Activated CD4-positive, alpha-beta T cell treated with anti-CD3 and anti-CD28 coated beads for 4 hours (primary cell): ENCODE measurements at places on chromosomes 12 and 14.
A peak's percentile ranks its signal among the peaks of the same experiment; 100 is the strongest.

DNA sequence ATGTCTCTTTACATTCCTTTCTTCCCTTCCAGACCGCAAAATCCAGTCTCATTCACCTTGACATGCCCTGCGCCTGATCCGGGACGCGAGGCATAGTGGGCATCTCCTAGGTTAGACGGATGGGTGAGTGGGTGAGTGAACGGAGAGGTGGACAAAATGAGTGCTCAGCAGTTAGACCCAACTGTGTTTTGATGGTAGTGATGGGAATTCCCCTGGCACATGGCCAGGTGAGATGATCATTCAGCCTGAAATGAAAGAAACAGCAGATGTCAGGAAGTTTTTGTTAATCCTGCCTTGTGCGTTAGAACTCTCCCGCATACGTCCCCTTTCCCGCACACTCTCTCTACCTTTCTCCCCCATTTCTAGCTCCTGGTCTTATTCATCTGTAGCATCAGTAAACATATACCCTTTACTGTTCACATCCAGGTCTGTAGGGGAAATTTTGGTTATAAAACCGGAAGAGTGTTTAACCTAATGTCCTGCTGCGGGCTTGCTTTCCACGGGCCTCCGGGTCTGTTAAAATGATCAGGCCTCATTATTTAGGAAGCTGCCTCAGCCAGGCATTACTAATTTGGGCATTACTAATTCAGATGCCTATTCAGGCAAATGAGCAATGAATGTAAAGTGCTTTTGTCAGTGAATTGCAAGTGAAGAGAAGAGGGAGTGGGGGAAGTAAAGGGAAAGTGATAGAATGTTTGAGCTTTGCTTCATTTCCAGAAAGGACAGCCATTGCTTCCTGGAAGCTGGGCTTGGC is 172.8 kb downstream of the ETV6 start:
- peak; percentile 63 for DNase-seq

DNA sequence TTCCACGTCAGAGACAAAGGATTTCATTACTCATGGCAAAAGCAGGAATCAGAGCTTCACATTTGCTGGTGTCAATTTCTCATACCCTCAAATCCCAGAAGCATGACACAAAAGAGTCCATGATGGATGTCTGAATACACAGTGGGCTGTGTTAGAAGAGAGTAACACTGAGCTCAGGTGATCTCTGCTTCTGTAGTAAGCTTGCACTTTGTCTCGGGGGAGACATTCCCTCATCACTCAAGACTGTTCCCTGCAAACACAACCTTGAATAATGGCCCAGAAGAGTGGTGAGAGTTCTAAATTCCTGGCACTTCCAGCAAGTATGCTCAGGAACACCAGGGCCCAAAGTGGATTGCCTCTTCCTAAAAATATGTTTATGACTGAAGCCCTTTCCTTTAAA is 1787.2 kb upstream of the SEL1L start:
- DNase-seq, result no peak

DNA sequence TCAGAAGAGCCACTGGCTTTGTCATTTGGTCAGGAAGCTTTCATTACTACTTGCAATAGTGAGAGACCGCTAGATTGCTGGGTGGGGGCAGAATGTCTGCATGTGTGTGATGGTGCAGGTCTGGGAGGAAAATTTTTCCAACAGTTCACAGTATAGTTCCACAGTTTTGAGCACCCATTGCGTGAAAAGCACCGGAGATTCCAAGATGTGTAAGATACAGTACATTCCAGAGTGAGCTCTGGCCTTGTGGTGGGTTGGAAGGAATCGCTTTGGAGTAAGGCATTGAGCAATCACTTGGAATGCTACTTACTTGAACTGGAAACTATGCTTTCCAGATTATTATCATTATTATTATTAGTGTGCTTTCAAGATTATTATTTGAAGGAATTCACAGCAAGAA is 47.6 kb upstream of the FRMD6 start:
- no peak for DNase-seq

DNA sequence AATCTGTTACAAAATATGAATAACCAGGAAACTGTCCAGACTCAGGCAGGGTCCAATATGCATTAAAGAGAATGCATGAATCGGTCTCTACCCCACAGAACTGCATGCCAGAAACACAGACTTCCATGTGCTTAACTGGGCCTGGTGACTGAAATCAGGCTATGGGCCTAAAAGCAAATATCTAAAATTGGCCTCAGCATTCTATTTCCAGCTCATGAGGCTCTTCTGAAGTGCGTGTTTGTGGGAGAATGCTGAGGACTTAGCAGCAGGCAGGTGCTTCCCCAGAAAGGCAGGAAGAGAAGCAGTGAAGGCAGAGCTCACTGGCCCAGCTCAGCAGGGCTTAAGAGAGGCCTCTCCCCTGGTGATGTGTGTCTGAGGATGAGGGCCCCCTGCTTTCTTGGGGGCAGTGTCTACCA is 48.5 kb downstream of the ADGRD1 start:
- no peak for DNase-seq

GRCh38 chr14:91872011-91872501 is 4.7 kb upstream of the TC2N start:
- peak; percentile 58 for DNase-seq

GRCh38 chr12:131525795-131526508 is 184.9 kb upstream of the SFSWAP start:
- DNase-seq, result no peak

DNA sequence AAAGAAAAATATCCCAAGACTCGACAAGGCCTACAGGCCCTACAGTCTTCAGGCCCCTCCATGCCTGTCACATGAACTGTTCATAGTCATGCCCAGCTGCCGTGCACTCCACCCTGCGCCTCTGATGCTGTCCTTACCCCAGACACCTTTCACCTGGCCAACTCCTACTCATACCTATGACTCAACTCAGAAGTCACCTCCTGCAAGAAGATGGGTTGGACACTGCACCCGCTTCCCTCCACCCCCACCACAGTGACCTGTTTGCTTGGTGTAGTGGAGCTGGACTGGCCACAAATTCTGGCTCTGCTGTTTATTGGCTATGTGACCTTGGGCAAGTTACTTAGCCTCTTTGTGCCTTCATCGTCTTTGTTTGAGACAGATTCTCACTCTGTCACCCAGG is 56.2 kb downstream of the PHETA1 start:
- DNase-seq, result no peak

DNA sequence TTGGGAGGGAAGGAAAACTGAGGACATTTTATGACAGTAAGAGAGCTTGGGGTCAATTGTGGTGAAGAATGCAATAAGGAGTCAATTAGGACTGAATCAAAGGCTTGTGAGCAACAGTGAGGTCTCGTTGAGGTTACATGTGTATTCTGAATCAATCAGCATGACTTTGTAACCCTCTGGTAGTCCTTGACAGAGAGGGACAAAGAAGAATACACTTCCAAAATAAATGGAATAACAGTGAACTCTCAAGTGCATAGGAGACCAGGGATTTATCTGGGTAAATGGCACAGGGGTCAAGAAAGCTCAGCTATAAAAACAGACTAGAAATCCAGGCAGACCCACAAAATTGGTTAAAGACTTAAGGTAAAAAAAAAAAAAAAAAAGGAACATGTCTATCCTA is 85.1 kb upstream of the NAV3 start:
- DNase-seq, result no peak

GRCh38 chr12:128402486-128403243 is 135.7 kb downstream of the TMEM132C start:
- no peak for DNase-seq

DNA sequence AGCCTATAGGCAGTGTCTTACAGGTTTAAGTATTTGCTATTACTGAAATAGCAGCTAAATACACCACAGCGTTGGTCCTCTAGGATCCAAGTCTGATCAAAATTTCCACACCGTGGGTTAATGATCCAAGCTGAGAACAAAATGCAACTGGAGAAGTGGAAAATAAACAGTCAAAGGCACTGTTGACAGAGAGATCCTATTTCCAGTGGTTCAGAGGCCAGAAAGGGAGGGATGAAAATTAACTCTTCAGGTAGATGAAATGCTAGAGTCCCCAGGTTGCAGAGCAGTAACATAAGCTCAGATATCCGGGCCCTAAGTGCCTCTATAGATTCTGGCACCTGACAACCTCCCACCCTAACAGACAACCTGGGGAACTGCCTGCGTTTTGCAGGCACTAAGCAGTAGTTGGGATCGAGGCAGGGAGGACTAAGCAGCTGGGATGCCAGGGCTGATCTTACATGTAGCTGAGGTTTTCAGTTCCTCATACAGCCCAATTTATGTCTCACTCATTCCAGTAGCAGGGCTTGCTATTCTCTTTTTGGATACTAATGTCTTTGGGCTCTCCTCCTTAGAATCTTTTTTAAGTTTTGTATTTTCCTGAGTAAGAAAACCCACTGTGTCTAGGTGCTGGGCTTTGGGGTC is 42.7 kb upstream of the CRACR2A start:
- no peak for DNase-seq

DNA sequence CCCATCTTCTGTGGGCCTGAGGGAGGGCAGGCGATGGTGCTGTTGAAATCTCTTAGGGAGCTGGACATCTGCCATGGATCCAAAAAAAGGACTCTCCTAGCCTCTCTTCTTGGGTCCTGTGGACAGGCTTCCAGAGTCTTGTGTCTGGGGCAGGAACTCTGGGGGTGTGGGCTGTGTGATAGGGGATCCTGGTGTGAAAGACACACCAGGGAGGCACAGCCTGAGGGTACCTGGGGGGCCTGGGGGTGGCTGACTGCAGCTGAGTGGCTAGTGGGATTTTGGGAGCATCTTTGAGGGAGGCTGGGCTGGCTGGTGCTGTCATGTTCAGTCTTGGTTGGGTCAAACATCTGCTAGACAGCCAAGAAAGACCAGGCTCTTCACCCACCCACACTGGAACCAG is 1.8 kb upstream of the KRT83 start:
- no peak for DNase-seq

- no peak for DNase-seq
Measured at GRCh38 chr12:18719922-18720510, 17.8 kb downstream of the PLCZ1 start.

DNA sequence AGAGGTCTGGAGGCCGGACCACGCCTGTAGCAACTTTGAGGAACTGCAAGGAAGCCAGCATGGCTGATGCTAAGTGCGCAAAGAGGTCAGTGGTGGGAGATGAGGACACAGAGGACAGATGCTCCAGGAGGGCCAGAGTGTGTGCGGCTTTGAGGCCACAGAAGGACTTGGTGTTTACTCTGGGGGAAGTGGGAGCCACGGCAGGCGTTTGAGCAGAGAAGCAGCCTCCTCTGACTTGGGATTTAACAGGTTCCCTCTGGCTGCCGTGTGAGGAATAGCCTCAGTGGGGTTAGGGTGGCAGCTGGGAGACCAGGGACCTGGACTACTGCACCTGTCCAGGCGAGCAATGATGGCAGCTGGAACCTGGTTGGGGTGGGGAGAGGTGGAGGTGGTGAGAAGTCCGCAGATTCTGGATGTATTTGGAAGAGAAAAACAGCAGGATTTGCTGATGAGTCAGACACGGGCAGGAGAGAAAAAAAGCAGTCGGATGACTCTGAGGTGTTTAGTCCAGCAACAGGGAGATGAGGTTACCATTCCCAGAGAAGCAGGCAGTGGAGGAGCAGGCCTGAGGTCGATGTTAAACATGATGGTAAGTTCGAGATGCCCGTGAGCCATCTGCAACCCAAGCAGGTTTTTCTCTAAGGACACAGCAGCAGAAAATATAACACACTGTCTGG is 143.5 kb downstream of the SCARB1 start:
- DNase-seq, result no peak

DNA sequence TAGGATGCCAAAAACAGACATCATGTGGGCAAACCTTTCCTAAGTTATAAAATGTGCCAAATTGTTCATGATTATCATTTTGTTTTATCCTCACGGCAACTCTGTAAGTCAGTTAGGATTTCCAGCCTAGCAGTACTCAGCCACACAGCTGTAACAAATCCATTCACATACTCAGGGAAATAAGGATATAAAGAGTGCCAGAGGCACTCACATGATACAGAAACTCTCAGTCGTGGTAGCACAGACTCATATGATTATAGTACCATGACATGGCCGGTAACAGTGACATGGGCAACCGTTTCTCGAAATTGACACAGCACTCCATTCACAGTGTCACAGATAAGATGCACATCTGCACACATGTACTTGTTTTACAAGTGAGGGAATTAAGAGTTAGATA is 344.2 kb downstream of the LRIG3 start:
- DNase-seq, result no peak

GRCh38 chr12:116542345-116542956 is 16.7 kb upstream of the MAP1LC3B2 start:
- DNase-seq, result no peak

- DNase-seq, result no peak
Measured at GRCh38 chr12:65648461-65648860, 175.8 kb upstream of the HMGA2 start.

GRCh38 chr12:32497864-32498263 is 98.5 kb downstream of the FGD4 start:
- DNase-seq, result no peak

DNA sequence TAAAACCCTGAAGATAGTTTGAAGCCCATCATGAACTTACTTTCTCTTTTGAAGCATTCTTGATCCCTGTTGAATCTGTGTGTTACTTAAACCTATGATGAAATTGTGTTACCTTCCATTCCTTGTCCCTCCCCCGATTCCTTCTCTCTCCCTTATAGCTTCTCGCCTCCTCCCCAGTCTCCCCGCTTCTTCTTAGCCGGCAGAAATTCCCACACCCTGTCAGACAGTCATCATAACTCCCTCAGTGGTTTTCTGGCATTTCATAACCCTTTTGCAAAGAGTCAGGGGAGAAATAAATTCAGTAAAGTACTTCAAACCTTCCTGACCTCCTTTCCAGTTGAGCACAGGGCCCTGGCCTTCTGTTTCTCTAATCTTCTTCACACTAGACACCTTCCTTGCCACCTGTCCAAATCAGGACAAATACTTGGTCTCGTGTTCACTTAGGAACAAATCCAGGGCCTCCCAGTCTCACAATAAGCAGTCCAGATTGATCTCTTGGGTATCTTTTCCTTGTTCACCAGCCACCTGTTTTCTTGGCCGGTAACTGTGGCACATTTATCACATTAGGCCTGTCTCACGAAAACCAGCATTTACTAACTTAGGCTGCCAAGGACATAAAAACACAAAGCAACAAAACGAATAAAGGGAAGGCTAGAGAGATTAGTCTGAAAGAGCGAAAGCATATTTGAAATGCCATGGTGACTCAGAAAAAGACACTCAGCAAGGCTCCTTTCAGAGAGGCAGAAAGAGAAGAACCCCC is 355.9 kb downstream of the TMTC2 start:
- no peak for DNase-seq

DNA sequence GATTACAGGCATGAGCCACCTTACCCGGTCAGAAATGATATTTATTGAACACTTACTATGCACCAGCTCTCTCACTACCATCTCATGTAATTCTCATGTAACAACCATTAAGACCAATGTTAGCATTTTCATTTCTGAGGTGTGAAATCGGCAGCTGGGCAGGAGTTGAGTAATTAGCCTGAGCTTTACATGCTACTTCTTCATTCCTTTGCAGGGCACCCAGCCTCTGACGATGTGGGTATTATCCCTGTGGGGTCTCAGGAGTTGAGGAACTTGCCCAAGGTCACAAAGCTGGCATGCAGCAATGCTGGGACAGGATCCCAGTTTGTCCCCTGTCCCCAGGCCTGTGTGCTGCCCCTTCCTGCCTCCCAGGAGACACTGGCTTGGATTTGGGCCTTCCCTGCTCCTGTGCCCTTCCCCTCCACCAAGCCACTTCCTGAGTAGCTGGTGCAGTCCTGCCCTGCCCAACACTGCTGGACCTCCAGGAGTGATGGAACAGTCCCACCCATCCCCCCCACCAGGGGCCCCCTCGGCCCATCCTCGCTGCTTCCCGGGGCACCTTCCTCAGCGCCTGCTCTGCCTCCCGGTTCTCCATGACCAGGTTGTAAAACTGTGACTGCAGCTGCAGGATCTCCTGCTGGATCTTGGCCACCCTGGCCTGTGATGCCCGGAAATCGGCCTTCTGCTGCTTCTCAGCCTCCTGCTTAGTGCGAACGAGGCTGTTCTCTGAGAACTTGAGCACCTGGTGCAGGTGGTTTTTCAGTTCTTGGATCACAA is 14.7 kb downstream of the RITA1 start:
- no peak for DNase-seq
